Colonic mucosa (tissue), 4 donors: ENCODE measurements at places on chromosomes 5 and 9. TPM values are rescaled to one million over a fixed set of nuclear protein-coding genes. Genes with fewer than 3 reads are reported as not detected.

- DNase-seq: peak; percentile 63
These were observed 27.3 kb downstream of the PPARGC1B start for GRCh38 chr5:149757197-149757947.

GRCh38 chr5:88889189-88890069 is 6.4 kb upstream of the MEF2C start:
- peak; percentile 37 for DNase-seq

DNA sequence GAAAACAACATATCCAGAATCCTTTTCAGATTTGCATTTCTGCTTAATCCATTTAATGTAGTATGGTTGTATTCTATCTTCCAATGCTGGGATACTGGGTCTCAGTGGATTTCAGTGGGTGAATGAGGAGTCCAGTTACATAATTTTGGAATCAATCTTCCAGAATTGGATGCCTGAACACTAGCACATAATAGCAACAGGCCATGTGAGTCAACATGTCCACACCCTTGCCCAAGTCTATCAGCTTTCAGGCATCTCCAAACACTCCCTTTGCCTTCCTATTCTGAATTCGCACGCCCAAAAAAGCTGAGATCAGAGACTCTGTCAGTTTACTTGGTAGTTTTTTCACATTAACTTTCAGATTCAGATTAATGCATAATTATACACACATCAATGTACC is 202.6 kb downstream of the TSSK1B start:
- no peak for DNase-seq

DNA sequence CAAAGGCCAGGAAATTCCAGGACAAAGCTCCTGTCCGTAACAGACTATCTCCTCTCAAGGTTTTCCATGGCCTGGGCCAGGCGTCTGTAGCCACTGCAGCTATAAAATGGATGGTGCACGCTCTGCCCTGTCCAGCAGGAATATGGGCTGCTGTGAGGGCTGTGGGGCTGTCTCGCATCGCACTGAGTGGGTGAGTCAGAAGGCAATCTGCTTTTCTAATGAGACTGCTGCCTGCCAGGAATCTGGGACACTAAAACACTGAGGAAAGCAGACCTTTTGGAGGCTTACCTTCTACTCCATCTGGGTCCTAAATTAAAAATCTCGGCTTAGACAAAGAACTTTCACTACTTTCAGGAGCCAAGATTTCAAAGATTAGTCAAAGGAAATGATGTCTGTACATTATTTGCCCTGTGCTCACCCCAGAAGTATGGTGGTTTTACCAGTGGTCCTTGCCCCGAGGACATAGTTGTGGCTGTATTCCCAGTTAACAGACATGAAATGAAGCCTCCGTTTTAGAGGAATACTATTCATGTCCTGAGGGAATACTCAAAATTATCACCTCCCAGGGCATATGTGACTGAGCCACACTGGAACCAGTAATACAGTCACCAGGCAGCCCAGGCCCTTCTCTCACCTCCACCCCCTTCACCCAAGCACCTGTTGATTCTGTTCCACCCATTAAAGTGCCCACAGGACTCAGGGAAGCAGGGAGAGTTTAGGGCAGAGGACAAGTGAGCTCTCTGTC is 56.4 kb downstream of the PFDN1 start:
- DNase-seq: no peak

The TNC gene
- total RNA-seq: 5.0 TPM

The LVRN gene
- 0.10 TPM for total RNA-seq
